ENCODE measurements at places on chromosomes 4 and X.

DNA sequence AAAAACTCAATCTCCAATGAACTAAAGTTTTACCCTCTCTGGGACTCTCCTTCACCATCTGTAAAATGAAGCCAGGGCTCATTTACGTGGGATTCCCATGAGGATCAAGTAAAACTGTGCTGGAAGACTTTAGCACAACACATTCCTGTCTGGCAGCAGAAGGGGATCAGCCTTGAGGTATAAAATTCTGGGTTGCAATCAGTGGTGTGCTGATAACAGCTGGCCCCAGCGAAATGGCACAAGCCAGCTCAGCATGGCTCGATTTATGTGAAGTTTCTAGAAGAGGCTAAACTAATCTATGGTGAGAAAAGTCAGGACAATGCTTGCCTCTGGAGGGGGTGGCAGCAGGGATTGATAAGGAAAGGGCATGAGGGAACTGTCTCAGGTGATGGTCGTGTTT is 28.4 kb downstream of the ZNF630 start:
- DNase-seq, result no peak

- no peak for DNase-seq
These were observed 685.2 kb upstream of the INTU start for GRCh38 chr4:126947536-126947935.

DNA sequence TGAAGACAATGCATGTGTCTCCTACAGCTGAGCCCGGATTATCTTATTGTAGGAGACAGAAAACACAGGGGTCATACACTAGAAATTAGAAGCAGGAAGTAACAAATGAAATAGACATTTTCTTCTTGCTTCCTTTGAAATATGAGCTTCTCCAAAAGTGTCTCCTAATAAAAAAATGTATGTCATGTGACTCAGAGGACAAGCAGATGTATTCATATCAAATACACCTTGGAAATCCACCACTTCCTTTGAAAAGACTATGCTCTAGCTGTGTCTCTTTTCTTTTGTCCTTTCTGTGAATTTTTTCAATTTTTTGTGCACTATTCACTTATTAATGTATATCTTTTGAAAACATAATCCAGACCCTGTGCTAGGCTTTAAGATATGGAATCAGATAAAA is 1906.2 kb downstream of the C4orf33 start:
- DNase-seq, result peak; percentile 1

GRCh38 chr4:26510334-26510964 is 20.2 kb upstream of the CCKAR start:
- DNase-seq, result no peak

GRCh38 chrX:130119312-130119898 is 9.1 kb upstream of the ELF4 start:
- no peak for DNase-seq

DNA sequence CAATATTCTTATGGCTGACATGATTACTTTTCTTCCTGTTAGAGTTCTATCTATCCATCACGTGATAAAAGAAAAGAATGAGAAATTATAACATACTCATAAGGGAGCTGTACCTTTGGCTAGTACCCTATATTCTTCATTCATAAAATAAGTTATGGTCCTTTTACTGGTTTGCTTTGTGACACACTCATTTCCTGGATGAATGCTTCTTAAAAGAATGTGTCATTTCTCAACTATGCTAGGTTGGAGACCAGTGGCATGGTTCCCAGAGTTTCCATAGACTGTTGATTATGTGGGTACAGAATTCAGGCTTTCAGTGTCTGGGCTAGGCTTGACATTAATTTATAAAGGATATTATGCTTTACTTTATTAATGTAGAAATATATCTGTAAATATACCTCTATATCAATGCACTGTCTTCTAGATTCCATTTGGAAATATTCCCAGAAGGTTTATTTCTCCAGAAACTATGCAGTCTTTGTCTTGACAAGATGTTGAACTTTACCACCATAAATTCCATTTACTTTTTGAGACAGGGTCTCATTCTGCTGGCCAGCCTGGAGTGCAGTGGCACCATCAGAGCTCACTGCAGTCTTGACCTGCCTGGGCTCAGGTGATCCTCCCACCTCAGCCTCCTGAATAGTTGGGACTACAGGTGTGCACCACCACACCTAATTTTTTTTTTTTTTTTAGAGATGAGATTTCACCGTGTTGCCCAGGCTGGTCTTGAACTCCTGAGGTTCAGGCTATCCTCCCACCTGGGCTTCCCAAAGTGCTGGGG is 23.8 kb downstream of the NUDT6 start:
- peak; percentile 96 for DNase-seq

DNA sequence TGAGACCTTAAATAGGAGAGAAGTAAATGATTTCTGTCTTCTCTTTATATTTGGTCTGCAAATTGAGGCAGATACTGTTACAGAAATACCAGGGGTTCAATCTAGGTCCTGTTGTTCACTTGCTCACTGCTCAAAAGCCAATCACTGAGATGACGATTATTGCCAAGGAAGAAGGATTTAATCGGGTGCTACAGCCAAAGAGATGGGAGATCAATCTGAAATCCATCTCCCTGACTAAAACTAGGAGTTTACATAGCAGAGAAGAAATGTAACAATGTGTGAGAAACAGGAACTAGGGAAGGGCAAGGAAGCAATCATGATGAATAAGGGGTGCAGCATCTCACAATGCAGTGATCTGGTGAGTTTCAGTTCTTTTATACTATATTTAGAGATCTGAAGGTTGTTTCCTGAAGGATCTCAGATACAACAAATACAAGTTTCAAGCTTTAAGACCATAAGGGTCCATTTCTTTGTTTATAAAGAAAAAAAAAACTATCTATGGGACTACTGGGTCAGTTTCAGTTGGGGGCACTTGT is 117.9 kb upstream of the FAM9B start:
- DNase-seq, result no peak

All from fibroblast of skin of abdomen (primary cell).